ENCODE measurements at places on chromosomes 16 and 17.
A peak's percentile ranks its signal among the peaks of the same experiment; 100 is the strongest.

- no peak for DNase-seq
Measured at GRCh38 chr17:72034000-72034399, 86.8 kb upstream of the SOX9 start.

DNA sequence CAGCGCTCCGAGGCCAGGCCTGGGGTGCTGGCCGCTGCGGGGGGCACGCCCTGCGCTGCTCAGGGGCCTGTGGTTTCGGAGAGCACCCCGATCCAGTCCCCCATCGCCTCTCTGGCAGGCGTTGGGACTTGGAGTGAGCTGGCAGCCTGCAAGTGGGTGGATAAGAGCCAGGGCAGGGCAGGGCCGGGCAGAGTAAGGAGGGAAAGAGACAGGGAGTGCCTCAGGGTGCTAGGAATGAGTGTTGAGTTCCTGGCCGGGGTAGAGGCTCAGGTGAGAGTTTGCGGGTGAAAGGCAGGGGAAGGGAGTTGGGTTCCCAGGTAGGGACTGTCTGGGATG lies 1.3 kb downstream of the CDH13 start:
- no peak for DNase-seq

GRCh38 chr16:80387318-80387921 lies 153.4 kb upstream of the DYNLRB2 start:
- DNase-seq = no peak

- DNase-seq = no peak
Measured at GRCh38 chr16:78317564-78318240, 218.2 kb downstream of the WWOX start.

- peak; percentile 49 for DNase-seq
Measured at GRCh38 chr17:16351831-16352230, 1.4 kb downstream of the CENPV start.

GRCh38 chr17:42198897-42199296 lies 4.6 kb upstream of the GHDC start:
- DNase-seq = no peak

DNA sequence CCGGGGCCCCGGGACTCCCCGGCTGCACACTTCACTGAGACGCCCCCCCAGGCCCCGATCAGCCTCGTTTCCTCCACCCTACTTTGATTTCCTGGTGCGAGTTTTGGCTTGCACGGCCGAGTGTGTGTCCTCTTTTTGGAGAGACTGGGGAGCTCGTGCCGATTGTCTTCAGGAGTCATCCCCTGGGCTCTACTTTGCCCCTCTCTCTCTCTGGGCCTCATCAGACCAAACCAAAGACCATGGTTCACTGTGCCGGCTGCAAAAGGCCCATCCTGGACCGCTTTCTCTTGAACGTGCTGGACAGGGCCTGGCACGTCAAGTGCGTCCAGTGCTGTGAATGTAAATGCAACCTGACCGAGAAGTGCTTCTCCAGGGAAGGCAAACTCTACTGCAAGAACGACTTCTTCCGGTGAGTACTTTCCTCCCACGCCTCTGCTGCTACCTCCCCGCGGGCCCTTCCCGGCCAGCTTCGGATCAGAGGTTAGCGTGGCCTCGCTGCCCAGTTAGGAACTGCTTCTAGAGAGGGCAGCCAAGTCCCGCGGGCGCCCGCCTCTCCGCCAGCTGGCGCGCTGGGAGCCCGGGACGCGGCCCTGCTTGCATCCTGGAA lies 787 bp downstream of the LHX1 start:
- DNase-seq = no peak

DNA sequence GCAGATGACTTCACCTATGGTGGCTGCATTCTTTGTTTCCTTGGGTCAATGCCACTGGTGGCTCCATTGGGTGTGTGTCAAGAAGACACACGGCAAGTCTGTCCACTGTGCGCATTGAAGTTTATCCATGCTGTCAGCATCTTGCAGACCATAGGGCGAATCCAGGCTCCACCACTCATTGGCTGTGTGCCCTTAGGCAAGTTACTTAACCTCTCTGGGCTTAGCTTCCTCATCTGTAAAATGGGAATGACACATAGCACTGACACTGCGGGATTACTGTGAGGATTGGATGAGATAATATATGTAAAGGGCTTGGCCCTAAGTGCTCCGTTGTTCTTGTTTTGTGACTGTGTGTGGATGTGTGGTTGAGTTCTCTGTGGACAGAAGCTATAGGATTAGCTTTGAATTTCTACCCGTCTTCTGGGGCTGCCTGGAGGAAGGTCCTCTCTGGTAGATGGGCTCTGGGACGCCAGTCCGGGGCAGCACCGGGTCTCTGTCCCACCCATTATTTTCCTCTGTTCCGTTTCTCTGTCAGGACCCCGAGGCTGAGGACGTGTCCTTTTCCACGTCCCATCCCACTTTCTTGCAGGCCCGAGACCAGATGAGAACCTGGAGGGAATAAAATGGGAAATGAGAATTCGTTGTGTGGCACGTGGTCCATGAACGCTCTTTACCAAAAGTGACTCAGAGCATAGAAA lies 178.4 kb downstream of the IRF8 start:
- no peak for DNase-seq

GRCh38 chr16:84193480-84193879 lies 2.5 kb downstream of the ADAD2 start:
- DNase-seq = no peak

DNA sequence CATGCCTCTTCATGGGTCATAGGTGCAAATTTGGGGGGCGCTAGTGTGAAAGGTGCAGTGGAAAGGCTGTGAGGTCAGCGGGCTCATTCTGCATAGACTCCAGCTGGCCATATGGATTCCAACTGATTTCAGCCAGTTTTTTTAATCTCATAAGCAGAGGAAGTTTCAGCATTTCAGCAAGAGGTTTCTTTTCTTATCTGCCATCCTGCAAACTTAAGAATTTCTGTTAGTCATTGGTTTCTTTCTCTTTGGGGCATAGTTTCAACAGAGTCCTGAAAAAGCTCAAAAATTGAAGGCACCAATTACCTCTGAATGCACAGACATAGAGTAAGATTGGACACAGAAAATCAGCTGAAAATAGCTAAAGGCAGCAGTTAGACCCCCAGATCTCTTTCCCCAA lies 16.2 kb upstream of the ALOX15 start:
- no peak for DNase-seq

DNA sequence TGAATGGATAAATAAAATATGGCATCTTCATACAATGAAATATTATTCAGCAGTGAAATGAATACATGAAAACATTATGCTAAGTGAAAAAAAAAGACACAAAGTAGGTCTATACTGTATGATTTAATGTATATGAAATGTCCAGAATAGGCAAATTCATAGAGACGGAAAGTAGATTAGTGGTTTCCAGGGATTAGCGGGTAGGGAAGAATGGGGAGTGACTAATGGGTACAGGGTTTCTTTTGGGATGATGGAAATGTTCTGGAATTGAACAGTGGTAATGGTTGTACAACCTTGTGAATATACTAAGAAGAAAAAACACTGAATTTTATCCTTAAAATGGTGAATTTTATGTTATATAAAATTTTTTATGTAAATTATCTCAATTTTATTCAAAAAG lies 8.5 kb upstream of the MYCBPAP start:
- no peak for DNase-seq

- no peak for DNase-seq
Measured at GRCh38 chr16:78001451-78002025, 20.8 kb upstream of the CLEC3A start.

- DNase-seq = no peak
Measured at GRCh38 chr17:17110520-17110919, 68.3 kb downstream of the MPRIP start.

- peak; percentile 65 for DNase-seq
Measured at GRCh38 chr17:32483451-32484019, 3.3 kb upstream of the CDK5R1 start.

- no peak for DNase-seq
Measured at GRCh38 chr17:76753061-76753961, 15.4 kb downstream of the MFSD11 start.

DNA sequence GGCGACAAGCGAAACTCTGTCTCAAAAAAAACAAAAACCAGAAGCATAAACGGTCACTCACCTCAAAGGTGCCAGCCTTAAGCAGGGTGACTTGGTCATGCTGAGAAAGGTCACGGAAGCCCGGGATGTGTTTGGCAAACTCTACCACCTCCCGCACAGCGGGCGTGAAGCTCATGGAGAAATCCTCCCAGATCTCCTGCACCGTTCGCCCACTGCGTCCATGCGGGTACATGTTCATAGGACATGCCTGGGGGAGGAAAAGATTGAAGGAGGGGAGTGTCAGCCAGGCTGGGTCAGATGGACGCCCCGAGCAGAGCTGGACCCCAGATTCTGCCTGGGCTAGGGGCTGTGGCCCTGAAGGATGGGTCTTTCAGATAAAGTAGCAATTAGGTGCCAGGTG lies 5.5 kb downstream of the NR1D1 start:
- DNase-seq = no peak

- DNase-seq = no peak
Measured at GRCh38 chr17:45437465-45438283, 5.0 kb upstream of the ARHGAP27 start.

DNA sequence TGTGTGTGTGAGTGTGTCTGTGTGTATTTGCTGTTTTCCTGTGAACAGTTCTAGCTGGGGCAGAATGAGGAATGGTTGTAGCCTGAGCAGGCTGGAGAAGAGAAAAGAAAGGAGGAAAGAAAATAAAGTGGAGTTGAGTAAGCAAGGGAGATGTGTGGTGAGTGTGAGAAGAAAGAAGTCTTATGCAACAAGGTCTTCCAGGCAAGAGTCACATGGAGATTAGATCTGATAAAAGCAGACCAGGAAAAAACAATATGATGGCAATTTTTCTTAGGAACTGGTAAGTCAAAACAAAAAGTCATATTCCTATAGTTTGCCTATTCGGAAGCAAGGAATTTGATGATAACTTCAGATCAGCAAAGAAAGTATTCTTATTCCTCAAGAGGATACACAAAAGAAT lies 125.0 kb downstream of the HS3ST3A1 start:
- DNase-seq = no peak

- no peak for DNase-seq
Measured at GRCh38 chr17:40063901-40064531, 1.3 kb downstream of the THRA start.

DNA sequence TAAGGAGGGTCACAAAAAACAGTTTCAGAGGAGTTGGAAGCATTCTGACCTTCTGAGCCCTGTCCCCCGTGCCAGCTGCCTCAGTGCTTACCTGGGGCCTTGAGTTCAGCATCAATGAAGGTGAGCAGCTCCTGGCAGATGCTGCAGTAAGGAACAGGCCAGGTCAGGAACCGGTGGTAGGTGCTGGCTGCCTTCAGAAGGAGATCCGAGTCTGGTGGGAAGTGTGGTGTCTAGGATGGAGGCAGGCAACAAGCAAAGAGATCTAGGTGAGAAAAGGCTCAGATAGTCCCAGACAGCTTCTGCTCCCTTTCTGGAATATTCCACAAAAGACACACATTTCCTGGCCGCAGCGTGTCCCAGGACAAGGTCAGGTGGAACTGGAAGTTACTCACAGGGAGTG lies 37.2 kb upstream of the PIK3R6 start:
- no peak for DNase-seq

- no peak for DNase-seq
Measured at GRCh38 chr17:19408346-19408710, 2.7 kb upstream of the RNF112 start.
